ENCODE measurements at places on chromosomes 4 and X.

DNA sequence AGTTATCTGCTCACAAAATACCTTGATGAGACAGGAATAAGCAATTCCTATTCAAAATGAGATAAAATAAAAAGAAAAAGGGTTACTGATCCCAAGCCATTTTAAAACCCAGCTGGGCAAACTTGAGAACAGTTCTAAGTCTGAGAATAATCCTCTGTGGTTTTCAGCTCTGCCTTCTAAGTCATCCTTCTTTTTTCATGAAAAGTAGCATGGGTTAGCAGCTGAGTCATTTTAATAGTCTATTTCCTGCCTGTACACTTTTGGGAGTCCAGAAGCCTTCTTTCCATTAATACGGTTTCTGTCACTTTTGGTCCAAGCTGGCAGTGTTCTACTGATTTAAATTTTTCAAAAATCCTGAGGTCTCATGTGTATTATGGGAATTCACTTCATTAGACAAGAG lies 374.3 kb downstream of the IQCM start:
- no peaks in the 10 kb centered on the region for H3K27me3 ChIP-seq
- H3K27ac ChIP-seq, result no peak overlapping the region
- H3K4me3 ChIP-seq, result no peak overlapping the region
- no peaks in the 10 kb centered on the region for H3K36me3 ChIP-seq
- no peaks in the 10 kb centered on the region for H3K4me1 ChIP-seq

DNA sequence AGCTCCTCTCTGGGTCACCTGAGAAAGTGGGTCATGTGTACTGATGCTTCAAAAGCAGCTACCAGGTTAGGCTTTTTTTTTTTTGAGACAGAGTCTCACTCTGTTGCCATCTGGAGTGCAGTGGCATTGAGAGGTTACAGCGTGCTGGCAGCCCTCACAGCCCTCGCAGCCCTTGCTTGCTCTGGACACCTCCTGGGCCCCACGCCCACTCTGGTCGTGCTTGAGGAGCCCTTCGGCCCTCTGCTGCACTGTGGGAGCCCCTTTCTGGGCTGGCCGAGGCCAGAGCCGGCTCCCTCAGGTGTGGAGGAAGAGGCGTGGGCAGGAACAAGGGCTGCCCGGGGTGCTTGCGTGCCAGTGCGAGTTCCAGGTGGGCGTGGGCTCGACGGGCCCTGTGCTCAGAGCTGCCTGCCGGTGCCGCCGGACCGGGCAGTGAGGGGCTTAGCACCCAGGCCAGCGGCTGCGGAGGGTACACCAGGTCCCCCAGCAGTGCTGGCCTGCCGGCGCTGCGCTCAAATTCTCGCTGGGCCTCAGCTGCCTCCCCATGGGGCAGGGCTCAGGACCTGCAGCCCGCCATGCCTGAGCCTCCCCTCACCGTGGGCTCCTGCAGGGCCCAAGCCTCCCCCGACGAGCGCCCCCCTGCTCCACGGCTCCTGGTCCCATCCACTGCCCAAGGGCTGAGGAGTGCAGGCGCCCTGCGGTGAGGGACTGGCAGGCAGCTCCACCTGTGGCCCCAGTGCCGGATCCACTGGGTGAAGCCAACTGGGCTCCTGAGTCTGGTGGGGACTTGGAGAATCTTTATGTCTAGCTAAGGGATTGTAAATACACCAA lies 49.3 kb upstream of the IL21 start:
- peaks cover 9% of the 10 kb centered on the region for H3K4me1 ChIP-seq
- H3K4me3 ChIP-seq, result no peak overlapping the region
- no peaks in the 10 kb centered on the region for H3K36me3 ChIP-seq
- H3K27me3 ChIP-seq, result no peaks in the 10 kb centered on the region
- no peak for DNase-seq

GRCh38 chrX:22338740-22339139 lies 66.0 kb downstream of the CBLL2 start:
- no peak overlapping the region for H3K4me3 ChIP-seq
- no peaks in the 10 kb centered on the region for H3K36me3 ChIP-seq
- H3K27me3 ChIP-seq, result no peaks in the 10 kb centered on the region

DNA sequence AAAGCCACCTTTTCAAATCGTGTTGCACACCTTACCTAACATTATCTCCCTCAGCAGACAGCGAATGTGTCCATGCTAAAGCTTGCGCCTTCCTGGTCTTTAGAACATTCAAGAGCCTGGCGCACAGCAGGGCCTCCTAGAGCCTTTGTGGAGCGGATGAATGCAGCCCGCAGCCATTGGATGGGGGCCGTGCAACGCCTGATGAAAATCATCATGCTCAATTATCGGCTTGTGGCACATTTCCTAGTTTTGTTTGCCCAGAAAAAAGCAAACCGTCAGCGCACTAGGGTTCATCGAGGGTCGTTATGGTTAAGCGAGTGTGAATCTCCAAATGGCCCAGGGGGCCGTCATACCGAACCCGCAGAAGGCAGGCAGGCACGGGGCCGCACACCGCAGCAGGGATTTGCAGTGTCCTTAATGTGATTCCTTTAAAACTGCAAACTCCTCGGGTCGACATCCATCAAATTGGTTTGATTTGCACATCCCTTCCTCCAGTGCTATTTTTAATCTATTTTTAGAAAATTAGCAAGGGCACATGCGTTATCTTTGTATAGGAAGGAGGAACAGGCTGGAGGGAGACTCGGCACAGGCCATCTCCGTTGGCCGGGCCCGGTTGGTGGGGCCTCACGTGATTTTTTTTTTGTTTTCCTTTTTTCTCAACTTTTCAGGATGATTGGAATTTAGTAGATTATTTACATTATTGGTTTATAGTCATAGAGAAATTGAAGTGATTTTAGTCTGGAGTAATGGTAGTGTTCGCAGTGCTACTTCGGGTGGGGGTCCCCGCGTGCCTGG lies 53.1 kb downstream of the ABLIM2 start:
- H3K27me3 ChIP-seq, result peaks cover 42% of the 10 kb centered on the region
- no peaks in the 10 kb centered on the region for H3K36me3 ChIP-seq
- H3K27ac ChIP-seq, result no peak overlapping the region
- H3K4me1 ChIP-seq, result peaks cover 12% of the 10 kb centered on the region
- H3K4me3 ChIP-seq, result no peak overlapping the region
- DNase-seq, result no peak

DNA sequence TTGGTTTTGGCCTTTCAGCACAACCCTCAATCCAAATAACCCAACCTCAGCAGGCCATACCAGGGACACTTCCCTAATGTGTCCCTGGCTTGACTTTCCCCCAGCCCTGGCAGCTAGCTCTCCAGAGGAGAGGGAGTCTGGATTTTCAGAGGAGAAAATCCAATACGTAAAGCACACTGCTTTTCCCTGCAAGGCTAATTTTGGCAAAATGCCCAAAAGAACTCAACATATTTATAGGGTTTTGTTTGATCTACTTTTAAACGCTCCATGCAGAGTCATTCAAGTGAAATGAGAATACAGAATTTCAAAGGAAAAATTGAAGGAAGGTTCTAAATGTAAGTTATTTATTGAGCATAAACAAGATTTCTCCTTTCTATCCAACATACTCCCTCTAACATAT lies 167.2 kb downstream of the SH3KBP1 start:
- DNase-seq, result no peak
- no peak overlapping the region for H3K4me3 ChIP-seq
- H3K4me1 ChIP-seq, result no peaks in the 10 kb centered on the region
- H3K27ac ChIP-seq, result no peak overlapping the region
- no peaks in the 10 kb centered on the region for H3K36me3 ChIP-seq
- H3K27me3 ChIP-seq, result no peaks in the 10 kb centered on the region
